ENCODE measurements at places on chromosomes 2 and 18.

GRCh38 chr2:102114290-102114721, 28.2 kb upstream of the IL1R1 start:
- no peak for DNase-seq

DNA sequence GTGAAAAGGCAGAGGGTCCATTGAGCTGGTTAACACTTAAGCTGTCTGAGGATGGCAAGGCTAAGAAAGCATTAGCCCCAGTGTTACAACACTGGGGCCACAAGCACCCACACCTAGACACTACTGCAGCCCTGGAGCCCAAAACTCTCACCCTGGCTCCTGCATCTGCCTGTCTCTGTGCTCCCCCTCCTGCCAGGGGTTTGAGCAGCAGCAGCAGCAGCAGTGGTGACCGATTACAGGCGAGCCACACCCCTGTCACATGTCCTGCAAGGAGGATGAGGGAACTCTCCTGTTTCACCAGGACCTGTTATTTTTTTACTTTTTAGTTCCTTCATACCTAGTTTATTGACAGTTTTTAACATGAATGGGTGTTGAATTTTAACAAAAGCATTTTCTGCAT, 326.7 kb upstream of the MAP2 start:
- no peak for DNase-seq

DNA sequence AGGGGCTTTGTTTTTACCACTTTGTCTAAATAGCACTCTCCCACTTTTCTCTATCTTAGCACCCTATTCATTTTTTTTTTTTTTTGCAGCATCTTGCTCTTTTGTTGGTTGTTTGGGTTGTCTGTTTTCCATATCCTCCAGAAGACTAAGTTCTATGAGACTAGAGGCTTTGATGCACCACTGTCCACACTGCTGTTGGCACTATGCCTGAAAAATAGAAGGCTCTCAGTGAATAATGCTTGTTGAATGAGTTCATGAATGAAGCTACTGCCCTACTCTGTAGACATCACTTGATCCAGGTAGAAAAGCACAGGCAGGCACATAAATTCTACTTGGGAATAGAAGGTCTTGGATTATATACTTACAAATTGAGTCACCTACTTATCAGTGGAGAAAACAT, 7.3 kb downstream of the IL1A start:
- DNase-seq, result no peak

DNA sequence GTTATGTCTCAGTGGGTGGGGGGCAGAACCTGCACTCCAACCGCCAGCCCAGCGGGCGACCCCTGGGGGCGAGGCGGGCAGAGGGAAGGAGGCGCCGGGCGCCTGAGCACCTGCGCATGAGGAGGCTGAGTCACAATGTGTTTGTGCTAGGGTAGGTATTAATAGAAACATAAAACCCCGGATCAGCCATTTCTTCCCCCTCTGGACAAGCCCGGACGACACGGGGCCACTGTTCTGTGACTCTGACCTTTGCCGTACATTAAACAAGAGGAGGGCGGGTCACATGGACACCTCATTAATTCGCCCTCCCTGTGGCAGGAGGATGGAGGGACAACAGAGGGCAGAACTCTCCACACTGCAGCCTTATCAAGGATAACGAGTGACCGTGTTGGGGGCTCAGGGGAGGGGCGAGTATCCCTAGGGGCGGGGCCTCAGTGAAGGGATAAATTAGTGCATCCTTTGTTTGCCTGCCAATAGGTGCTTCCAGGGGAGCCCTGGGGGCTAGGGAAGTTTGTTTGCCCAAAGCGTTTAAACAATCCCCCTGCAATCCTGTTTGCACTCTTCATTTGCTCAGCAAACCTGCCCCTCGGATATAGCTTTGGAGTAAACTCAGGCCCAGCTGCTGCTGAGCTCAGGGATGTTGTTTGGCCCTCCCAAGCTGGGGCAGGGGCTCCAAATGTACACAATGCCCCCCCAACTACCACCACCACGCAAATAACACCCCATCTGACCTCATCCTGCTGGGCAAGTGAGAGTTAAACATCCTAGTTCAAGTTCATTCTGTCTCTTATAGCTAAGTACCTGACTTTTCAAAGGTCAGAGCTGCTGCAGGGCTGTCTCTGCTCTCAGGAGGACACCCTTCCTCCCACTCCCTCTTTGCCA, 171.2 kb upstream of the GLI2 start:
- DNase-seq, result no peak

DNA sequence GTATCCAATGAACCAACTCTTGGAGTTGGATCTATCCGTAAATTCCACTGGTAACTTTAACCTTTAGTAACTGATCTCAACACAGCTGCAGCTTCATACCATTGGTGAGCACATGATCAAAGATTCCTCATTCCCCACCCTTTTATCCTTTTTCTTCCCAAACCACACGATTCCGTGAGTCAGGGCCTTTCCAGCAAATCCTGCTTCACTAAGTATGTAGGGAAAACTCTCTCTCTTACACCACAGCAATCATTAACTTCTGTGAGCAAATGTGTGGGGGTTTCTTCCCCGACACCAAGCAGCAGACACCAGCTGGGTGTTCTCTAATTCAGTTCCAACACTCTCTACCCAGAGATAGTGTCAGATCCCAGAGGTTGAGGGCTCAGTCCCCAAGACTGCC, 23.5 kb downstream of the ELP2 start:
- DNase-seq, result no peak

DNA sequence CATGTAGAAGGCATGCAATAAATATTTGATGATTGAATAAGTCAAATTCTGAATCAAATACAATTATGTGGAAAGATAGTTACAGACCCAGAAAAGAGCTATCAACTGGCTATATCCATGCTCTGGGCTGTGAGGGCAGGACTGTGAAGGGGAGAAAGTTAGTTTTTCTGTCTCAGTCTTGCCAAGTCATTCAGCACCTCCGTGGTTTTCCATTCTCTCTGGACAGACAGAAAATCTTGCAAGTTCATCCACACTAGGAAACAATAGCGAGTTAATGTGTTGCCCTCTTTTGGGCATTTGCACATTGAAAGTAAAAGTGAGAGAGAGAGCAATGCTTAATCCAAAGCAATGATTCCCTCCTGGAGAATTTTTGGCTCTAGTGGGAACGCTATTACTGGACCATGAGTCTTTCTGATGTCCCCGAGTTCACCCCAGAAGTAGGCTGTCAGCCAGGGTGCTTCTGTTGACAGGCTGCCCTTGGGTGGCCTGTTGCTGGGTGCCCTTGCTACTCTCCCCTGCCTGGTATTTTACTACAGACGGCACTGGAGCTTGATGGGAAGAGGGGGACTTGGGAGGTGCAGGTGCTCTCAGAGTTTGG, 238.3 kb downstream of the LOXHD1 start:
- DNase-seq, result no peak

GRCh38 chr2:71604726-71605120, 151.4 kb downstream of the DYSF start:
- DNase-seq, result no peak

GRCh38 chr2:224036731-224037361, 2.2 kb downstream of the SERPINE2 start:
- DNase-seq, result no peak

- no peak for DNase-seq
Observed at GRCh38 chr18:9280849-9281248, 53.7 kb upstream of the TWSG1 start.

GRCh38 chr18:60892855-60893254, 440.4 kb upstream of the CDH20 start:
- DNase-seq, result no peak

DNA sequence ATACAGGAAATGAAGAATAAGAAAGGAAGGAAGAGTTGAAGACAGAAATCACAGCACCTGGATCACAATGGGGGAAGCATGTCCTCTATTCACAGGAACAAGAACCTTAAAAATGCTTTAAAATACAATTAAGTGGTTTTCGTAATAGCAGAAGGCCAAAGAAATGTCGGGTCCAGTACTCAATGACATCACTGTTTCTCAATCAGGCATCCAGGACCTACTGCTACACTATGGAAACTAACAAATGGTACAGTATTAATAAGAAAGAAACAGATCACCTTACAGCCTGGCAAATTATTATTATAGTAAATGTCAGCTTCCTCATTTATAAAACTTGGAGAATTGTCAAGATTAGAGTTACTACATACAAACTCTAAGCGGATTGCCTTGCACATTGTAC, 15.8 kb downstream of the HNRNPLL start:
- DNase-seq, result no peak

GRCh38 chr18:55839343-55839742, 251.4 kb upstream of the TCF4 start:
- DNase-seq, result no peak

GRCh38 chr2:107338059-107338458, 452.1 kb upstream of the ST6GAL2 start:
- DNase-seq, result no peak

DNA sequence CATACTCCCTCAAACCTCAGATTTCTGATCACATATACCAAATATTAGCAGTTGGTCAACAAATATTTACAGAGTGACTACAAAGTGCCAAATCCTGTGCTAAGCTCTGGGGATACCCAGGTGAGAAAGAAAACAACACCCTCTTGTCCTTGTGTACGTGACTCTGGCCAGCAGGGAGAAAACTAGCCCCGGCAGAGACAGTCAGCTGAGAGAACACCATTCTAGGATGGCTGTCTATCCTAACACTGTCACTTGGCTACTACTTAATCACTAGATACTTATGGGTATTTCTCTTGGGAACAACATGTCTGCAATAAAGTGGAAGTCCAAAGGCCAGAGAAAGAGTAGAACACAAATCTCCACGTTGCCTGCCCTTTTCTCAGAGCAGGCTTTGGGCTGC, 57.9 kb upstream of the CD226 start:
- no peak for DNase-seq

DNA sequence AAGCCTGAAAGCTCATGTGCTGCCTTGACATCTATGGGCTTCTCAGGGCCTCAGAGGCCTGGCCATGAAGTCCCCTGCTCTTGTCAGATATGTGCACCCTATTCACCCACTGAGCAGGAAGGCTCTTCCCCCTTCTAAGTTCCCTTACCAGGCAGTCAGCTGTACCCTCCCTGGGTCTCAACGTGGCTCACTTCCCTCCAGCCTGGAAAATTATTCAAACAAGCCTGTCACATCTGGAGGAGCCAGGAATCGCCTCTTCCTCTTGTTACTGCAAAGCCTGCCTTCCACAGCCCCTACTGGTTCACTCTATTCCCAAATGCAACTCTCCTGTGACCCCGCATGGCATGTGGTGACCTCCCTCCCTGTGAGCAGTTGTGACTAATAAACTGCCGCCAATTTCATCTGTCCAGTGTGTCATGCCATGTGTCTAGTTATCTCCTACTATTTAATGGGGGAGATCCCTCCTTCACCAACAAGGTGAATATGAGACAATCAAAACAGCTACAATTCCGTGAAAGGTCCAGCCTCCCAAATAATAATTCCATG, 8.4 kb upstream of the SERPINB8 start:
- no peak for DNase-seq

GRCh38 chr2:112973156-112973555, 4.7 kb upstream of the IL36G start:
- no peak for DNase-seq

DNA sequence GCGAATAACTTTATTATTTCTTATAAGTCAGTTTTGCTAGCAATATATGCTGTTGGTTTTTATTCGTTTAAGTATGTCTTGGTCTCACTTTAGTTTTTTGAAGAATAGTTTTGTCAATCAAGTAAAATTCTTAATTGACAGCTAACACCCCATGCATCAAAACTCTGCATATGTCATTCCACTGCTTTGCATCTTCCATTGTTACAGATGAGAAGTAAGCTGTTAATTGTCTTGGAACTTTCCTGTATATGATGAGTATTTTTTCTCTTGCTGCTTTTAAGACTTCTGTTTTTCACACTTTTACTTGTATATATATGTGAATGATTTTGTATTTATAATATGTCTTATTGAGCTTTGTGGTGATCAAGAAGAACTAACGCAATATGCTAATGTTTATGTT, 1048.4 kb downstream of the CNTNAP5 start:
- DNase-seq, result no peak

GRCh38 chr18:40877096-40877495, 1077.9 kb upstream of the PIK3C3 start:
- no peak for DNase-seq

GRCh38 chr18:45505497-45506206, 109.6 kb upstream of the SLC14A2 start:
- DNase-seq, result no peak

DNA sequence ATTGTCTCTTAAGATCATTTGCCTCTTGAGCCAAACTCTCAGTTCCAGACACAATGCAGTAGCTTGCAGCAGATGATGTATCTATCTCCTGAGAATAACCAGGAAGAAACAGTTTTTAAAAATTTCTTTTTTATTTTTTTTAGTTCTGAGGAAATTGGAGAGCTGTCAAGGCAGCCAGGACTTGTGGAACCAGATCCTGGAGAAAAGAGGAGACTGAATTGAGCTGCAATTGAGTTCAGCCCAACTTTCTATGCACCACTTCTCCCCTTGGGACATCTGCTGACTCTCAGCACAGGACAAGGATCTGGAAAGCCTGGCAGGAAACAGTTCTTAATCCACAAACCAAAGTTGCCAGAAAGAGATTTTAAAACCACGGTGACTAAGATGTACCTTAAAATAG, 13.5 kb upstream of the CSRNP3 start:
- DNase-seq, result no peak

DNA sequence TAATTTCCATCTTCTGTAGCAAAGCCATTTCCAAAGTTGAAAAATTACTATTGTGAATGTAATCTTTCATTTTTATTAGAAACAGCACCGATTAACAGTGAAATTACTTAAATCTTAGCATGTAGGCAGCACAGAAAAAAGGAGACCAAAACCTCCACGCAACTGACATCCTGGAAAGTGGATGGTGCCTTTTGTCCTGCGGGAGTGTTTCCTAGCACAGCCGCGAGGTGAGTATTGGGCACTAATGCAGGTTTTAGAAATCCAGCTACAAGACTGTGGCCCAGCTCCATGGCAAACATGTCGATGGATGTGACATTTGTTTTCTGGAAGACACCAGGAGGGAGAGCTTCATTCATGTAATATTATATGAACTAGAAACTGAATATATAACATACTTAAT, 86.9 kb downstream of the MBP start:
- no peak for DNase-seq

GRCh38 chr18:14970027-14970426, 222.1 kb downstream of the ANKRD30B start:
- DNase-seq, result no peak

DNA sequence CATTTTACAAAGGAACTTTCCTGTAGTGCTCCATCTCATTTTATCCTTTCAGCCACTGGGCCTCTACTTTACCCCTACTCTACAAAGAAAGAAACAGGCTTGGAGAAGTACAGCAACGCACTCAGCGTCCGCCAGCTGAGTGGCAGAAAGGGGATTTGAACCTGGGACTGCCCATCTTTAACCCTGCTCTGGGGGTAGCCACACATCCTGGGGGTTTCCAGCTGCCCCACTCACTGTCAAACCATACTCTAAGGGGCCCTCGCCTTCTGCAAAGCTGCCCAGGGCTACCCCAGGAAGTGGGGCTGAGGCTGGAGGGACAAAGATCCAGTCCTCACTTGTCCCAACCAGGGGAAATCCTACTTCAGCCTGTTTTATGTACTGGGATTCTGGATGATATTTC, 17.9 kb downstream of the HS1BP3 start:
- DNase-seq, result no peak

- no peak for DNase-seq
Observed at GRCh38 chr18:35138773-35139172, 97.6 kb downstream of the MAPRE2 start.
